Upper lobe of left lung (tissue), 6 donors: ENCODE measurements at places on chromosomes 12 and 14.

DNA sequence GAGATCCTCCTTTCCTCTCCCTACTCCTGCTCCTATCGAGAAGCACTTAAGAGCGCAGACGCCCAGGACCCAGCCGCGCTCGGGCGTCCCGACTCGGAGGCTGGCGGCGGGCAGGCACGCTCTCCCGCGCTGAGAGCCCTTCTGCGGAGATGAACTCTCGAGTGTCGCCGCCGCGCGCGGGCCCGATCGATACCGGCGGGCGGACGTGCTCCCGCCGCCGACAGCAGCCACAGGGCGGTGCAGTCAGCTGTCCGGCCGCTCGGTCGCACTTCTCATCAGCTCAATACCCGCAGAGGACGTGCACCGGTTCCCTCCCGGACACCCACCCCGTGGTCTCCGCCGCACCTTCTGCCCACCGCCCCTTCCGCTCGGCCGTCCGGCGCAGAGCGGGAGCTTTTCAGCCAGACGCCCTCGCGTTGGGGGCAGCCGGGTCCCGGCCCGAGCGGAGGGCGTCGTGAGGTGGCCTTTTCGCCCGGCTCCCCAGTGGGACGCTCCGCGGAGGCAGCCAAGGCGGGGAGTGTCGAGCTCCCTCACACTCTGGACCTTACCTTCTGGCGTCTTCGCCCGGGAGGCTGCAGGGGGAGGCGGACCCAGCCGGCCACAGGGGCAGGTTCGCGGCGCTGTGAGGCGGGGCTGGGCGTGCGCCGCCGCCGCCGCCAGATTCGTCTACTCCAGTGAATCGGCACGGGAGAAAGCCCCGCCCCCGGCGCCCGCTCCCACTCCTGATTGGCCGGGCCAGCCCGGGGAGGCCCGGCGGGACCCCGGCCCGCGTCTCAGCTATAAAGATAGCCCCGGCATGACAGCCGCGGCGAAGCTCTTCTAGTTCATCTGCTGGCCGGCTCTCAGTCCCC lies at the start of gene INSM2:
Gene INSM2, plus strand, starts transcription at position 808 of the 851 bp plus-strand sequence. CDS start 89 bp downstream, outside the sequence.
- H3K36me3 ChIP-seq: no peaks in the 10 kb centered on the region
- peak; percentile 93 for DNase-seq
- no peak within 1 kb of the TSS for H3K27ac ChIP-seq
- no peaks in the 10 kb centered on the region for H3K27me3 ChIP-seq
- peak within 1 kb of the TSS; percentile 48 for H3K4me3 ChIP-seq

GRCh38 chr12:128973883-128974681 lies 120.8 kb downstream of the GLT1D1 start:
- no peak overlapping the region for H3K4me3 ChIP-seq
- peaks cover 3% of the 10 kb centered on the region for H3K27me3 ChIP-seq
- H3K27ac ChIP-seq: no peak overlapping the region
- no peaks in the 10 kb centered on the region for H3K36me3 ChIP-seq

- no peak for DNase-seq
- H3K4me3 ChIP-seq: no peak overlapping the region
- H3K4me1 ChIP-seq: peaks cover 6% of the 10 kb centered on the region
Measured at GRCh38 chr14:71693381-71693780, 238.8 kb upstream of the RGS6 start.

DNA sequence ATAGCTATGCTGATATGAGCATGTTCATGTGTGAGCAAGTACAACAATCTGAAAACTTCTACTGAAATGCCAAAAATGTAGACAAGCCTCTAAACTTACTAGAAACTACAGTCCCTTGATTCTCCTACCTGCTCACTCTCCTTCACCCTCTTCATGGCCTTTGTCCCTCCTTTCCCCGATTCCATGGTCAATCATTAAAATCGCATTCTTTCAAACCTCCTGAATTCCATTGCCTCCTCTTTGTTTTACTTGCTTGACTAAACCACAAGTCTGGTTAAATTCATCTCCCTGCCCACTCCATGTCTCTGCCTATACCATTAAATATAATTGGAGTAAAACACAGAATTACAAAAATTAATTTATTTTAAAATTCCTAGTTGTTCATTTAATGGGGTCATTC lies 33.0 kb upstream of the SSTR1 start:
- no peak for DNase-seq
- H3K4me3 ChIP-seq: no peak overlapping the region
- H3K27ac ChIP-seq: no peak overlapping the region
- no peaks in the 10 kb centered on the region for H3K36me3 ChIP-seq

GRCh38 chr14:70000601-70001000 lies 121.4 kb downstream of the SMOC1 start:
- H3K4me3 ChIP-seq: no peak overlapping the region
- no peaks in the 10 kb centered on the region for H3K27me3 ChIP-seq
- DNase-seq: no peak
- no peak overlapping the region for H3K27ac ChIP-seq
- no peaks in the 10 kb centered on the region for H3K36me3 ChIP-seq

DNA sequence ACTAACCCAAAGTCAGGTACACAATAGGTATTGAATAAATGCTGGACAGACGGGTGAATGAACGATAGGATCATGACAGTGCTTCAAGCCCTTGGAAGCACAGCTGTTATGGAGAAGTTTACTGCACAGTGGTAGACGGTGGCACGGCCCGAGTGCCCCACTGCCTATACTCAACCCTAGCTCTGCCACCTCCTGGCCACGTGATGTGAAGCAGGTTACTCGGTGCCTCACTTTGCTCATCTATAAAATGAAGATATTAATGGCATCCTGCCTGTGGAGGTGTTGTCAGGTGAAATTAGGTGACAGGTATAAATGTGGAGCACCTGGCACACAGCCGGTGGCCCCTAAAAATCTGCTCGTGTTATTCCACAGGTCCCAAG lies 5.8 kb downstream of the ASB2 start:
- H3K4me3 ChIP-seq: peak overlapping the region; percentile 47
- no peaks in the 10 kb centered on the region for H3K36me3 ChIP-seq
- peaks cover 6% of the 10 kb centered on the region for H3K4me1 ChIP-seq

GRCh38 chr14:81523016-81523415 lies 10.6 kb downstream of the SEL1L start:
- peaks cover 30% of the 10 kb centered on the region for H3K36me3 ChIP-seq
- H3K4me1 ChIP-seq: peaks cover 31% of the 10 kb centered on the region
- H3K27ac ChIP-seq: no peak overlapping the region
- DNase-seq: no peak
- H3K27me3 ChIP-seq: no peaks in the 10 kb centered on the region
- no peak overlapping the region for H3K4me3 ChIP-seq

DNA sequence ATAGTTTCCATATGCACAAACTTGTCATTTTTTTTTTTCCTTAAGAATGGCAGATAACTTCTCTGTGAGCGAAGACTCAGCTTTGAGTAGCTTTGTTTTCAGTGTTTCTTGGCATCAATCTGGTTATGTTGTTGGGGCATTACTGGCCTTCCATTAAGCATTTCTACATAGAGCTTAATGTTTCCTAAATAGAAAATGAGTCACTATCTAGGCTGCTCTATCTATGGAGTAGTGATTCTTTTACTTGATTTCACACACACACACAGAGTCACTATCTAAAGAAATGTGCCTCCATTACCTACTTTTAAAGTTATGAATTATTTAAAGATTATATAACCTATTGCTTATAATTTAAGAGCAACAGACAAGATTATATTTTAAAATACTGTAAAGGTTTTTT lies 53.9 kb downstream of the TMEM260 start:
- no peaks in the 10 kb centered on the region for H3K27me3 ChIP-seq
- H3K4me1 ChIP-seq: no peaks in the 10 kb centered on the region
- no peak for DNase-seq
- H3K4me3 ChIP-seq: no peak overlapping the region
- no peak overlapping the region for H3K27ac ChIP-seq
- H3K36me3 ChIP-seq: peaks cover 92% of the 10 kb centered on the region

DNA sequence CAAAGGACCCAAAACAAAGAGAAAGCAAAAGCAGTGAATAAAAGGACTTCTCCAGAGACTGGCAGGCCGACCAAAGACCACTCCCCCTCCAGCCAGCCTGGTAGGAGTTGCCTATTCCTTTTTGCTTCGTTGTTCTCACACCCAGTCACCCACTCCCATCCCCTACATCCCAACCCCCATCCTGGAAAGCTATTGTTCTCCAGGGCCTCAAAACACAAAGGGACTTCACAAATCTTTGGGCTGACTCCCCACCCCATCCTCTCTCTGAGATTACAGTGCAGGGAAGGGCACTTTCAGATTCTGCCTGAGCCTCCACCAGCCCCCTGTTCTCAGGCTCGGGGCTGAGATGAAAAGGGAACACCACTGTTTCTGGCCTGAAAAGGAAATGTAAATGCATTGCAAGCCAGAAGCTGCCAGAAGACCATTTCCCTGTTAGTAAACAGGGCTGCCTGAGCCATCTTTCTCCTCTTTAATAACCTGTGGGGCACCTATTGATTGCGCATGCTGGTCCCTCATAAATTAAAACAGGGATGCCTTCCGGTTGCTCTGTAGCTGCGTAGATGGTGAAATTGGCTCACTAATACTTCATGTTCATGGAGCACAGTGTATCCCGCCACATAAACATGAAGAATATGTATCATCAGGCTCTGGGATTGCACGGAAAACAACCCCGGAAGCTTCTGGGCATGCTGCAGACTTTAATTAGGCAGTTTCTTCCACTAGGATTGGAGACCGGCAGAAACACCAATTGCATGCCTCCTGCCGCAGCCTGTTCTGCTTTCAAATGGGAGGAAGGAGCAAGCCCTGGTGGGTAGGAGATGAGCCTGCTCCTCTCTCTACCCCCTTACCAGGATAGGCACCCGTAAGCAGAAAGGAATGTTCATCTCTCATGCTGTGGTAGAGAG lies 130.3 kb upstream of the FUT8 start:
- no peaks in the 10 kb centered on the region for H3K36me3 ChIP-seq
- peak overlapping the region; percentile 52 for H3K27ac ChIP-seq
- no peaks in the 10 kb centered on the region for H3K27me3 ChIP-seq

DNA sequence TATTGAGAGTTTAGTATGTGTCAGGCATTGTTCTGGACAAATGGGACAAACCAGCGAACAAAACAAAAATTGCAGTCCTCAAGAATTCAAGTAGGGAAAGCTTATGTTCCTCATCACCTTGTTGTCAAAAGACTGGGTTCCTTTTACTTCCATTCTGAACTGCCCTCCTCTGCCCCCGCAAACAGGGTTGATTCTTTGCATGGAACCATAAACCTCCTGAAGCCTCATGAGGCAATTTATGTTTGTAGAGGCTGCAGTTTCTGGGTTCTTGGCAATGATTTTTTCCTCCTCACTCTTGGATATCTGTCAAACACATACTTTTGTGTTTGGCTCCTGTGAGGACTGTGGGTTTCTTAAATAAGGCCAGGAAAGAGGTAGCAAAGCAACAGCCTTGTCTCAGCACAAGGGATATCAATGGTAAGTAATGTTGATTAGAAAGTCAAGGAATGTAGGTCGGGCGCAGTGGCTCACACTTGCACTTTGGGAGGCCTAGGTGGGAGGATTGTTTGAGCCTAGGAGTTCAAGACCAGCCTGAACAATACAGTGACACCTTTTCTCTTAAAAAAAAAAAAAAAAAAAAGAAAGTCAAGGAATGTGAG lies 13.9 kb downstream of the COPZ1 start:
- H3K4me3 ChIP-seq: no peak overlapping the region
- H3K4me1 ChIP-seq: peaks cover 17% of the 10 kb centered on the region
- H3K27me3 ChIP-seq: no peaks in the 10 kb centered on the region
- DNase-seq: no peak
- H3K36me3 ChIP-seq: peaks cover 27% of the 10 kb centered on the region
- no peak overlapping the region for H3K27ac ChIP-seq

GRCh38 chr12:107593713-107594381 lies 91.8 kb upstream of the PWP1 start:
- no peak for DNase-seq
- no peaks in the 10 kb centered on the region for H3K27me3 ChIP-seq
- H3K36me3 ChIP-seq: no peaks in the 10 kb centered on the region
- H3K4me3 ChIP-seq: no peak overlapping the region
- H3K4me1 ChIP-seq: no peaks in the 10 kb centered on the region
- no peak overlapping the region for H3K27ac ChIP-seq

DNA sequence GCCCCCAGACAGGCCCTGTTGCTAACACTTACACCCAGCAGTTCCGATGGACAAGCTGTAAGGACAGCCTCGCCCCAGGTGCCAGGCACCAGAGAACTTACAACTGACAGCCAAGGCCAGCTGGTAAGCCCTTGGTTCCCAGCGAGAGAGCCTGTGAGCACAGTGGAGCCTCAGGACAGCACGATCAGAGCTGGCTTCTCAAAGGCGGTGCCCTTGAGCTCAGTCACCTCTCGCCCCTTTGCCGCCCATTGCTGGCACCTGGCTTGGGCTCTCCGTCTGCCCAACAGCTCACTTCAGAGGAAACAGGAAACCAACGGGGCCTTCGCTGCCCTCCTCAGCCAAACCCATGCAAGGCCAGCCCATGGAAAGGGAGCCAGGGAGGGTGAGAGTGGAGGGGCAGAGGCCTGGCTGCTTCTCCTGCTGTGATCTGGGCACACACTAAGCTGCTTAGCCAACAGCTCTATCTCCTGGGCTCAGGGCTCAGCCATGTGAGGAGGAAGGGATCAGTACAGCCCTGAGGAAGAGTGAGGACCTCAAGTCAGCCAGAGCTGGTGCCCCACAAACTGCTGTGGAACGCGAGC lies 98.5 kb downstream of the SINHCAF start:
- no peaks in the 10 kb centered on the region for H3K36me3 ChIP-seq
- no peaks in the 10 kb centered on the region for H3K27me3 ChIP-seq
- no peak overlapping the region for H3K4me3 ChIP-seq
- no peak for DNase-seq

GRCh38 chr12:25992026-25992782 lies 33.7 kb downstream of the RASSF8 start:
- H3K4me1 ChIP-seq: peaks cover 39% of the 10 kb centered on the region
- H3K27me3 ChIP-seq: no peaks in the 10 kb centered on the region
- no peak overlapping the region for H3K4me3 ChIP-seq
- peak overlapping the region; percentile 48 for H3K27ac ChIP-seq

- no peak for DNase-seq
- H3K27ac ChIP-seq: no peak overlapping the region
- no peaks in the 10 kb centered on the region for H3K36me3 ChIP-seq
- H3K4me1 ChIP-seq: no peaks in the 10 kb centered on the region
- H3K27me3 ChIP-seq: no peaks in the 10 kb centered on the region
Measured at GRCh38 chr12:27870939-27871338, 90.9 kb upstream of the MANSC4 start.

DNA sequence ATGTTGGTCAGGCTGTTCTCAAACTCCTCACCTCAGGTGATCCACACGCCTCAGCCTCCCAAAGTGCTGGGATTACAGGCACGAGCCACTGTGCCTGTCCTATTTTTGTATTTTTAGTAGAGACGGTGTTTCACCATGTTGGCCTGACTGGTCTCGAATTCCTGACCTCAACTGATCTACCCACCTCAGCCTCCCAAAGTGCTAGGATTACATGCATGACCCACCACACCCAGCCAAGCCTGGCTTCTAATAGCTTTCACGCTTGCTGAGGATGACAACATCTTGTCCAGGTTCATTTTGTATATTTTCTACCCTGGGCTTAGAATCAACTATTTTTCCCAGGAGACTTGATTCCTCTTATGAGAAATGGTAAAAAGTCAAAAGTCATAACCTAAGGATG lies 64.7 kb downstream of the WASHC3 start:
- no peaks in the 10 kb centered on the region for H3K4me1 ChIP-seq
- DNase-seq: no peak
- H3K27me3 ChIP-seq: no peaks in the 10 kb centered on the region
- no peak overlapping the region for H3K4me3 ChIP-seq
- no peaks in the 10 kb centered on the region for H3K36me3 ChIP-seq
- H3K27ac ChIP-seq: no peak overlapping the region

GRCh38 chr12:127942981-127943380 lies 324.0 kb upstream of the TMEM132C start:
- H3K4me3 ChIP-seq: no peak overlapping the region
- no peaks in the 10 kb centered on the region for H3K36me3 ChIP-seq
- H3K27me3 ChIP-seq: no peaks in the 10 kb centered on the region
- no peaks in the 10 kb centered on the region for H3K4me1 ChIP-seq
- H3K27ac ChIP-seq: no peak overlapping the region
- no peak for DNase-seq

- H3K36me3 ChIP-seq: no peaks in the 10 kb centered on the region
- H3K4me3 ChIP-seq: no peak overlapping the region
- H3K4me1 ChIP-seq: no peaks in the 10 kb centered on the region
- no peaks in the 10 kb centered on the region for H3K27me3 ChIP-seq
- no peak for DNase-seq
- H3K27ac ChIP-seq: no peak overlapping the region
Measured at GRCh38 chr14:41385797-41386196, 220.9 kb upstream of the LRFN5 start.
